A549 (cell line): ENCODE measurements at places on chromosomes 2 and 18. TPM values are rescaled to one million over a fixed set of nuclear protein-coding genes. Genes with fewer than 3 reads are reported as not detected.

GRCh38 chr2:10001586-10001985, 41.8 kb upstream of the KLF11 start:
- DNase-seq, result no peak

DNA sequence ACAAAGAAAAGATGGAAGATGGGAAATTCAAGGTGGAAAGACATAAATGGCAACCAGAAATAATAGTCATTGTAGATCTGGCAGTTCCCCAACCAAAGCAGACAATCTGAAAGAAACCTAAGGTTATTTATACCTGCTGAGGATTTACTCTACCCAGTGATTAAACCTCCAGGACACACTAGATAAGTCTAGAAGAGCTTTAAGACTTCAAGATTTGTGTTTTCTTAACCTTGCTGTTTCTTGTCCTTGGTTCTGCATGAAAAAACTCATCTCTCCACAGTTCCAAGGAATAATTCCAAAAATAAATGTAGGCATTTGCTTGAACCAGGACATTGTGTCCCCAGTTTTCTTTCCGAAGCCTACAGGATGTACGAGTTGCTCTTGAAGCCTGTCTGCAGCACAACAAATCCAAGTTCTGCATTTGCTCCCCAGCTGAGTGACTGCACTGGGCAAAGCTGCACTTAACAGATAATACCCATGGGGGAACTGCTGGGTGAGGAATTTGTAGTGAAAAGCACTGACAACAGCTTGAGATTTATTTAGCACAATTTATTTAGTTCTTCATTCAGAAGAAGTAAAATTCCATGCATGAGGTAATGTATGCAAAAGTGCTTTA, 19.8 kb downstream of the DTNA start:
- no peak for DNase-seq

KCNIP3 gene
- 0.70 to 0.94 TPM (median 0.84 TPM) in 3 replicates for polyA plus RNA-seq

SERPINB10 gene
- polyA plus RNA-seq, result not detected in 3 replicates

DNA sequence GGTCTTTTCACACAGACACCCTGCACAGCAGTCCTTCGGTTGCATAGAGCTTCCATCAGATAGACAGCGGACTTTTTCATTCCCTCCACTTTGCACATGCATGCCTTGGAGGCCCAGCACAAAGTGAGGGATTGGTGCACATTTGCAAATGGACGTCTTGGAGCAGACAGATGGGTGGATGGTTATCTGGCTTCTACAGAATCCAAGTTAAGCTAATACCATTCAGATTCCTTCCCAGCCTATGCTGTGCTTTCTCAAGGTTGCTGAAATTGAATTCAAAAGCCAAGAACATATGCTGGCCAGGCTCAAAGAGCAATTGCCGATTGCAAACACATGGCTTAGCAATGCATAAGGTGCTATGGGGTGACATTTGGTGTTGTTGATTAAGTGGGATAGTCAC, 186.4 kb downstream of the VAPA start:
- DNase-seq, result no peak

- no peak for DNase-seq
Measured at GRCh38 chr2:217279140-217279539, 419.3 kb upstream of the TNP1 start.

- no peak for DNase-seq
Measured at GRCh38 chr2:8159966-8160603, 521.8 kb upstream of the ID2 start.

COMMD1 gene
- polyA plus RNA-seq, result 57.3 to 63.5 TPM (median 62.0 TPM) in 3 replicates

- peak; percentile 92 for DNase-seq
Measured at GRCh38 chr2:201149064-201149820, 33.3 kb downstream of the CFLAR start.

GRCh38 chr2:64328756-64329155, 125.2 kb upstream of the LGALSL start:
- DNase-seq, result no peak

DNA sequence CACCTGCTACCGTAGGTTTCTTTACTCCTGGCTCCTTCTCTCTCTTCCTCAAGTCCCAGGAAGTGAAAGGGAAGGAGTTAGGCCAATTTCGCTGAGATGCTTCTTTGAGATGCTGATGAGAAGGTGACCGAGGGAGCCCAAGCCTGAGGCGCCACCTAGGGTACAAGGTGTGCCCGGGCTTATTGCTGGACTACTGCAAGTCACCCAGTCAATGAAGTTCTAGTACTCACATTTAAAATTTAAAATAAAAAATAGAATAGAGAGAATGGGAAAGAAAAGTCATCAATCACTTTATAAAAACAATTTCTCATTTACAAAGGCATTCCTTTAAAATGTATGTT, 45.3 kb downstream of the ACAA2 start:
- peak; percentile 7 for DNase-seq

DNA sequence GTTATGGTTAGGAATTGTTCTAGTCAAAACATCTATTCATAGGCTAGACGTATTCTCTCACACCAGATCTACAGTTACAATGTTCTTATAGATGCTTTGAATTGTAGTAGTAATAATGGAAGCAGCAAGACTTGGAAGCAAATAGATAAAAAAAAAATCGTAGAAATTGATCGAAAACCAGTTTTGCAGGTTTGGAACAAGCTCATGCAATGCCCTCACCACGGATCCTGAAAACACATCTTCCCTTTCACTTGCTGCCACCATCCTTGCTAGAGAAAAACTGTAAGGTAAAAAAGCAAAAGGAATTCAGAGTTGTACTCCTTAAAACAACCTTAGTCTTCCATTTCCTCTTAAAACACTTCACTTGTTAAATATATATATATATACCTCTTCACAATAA, 4.4 kb downstream of the SULT1C4 start:
- DNase-seq, result no peak

POTEE gene
- 0.05 to 0.11 TPM (median 0.05 TPM) in 3 replicates for polyA plus RNA-seq

GRCh38 chr2:192828175-192828574, 633.4 kb upstream of the TMEFF2 start:
- DNase-seq, result no peak
